ENCODE measurements at places on chromosomes 1 and 21. TPM values are rescaled to one million over a fixed set of nuclear protein-coding genes. Genes with fewer than 3 reads are reported as not detected.

IVNS1ABP gene
- polyA plus RNA-seq = 121 TPM

FAM72C gene
- polyA plus RNA-seq = 1.3 TPM

MANEAL gene
- 20.3 TPM for polyA plus RNA-seq

STXBP3 gene
- polyA plus RNA-seq = 30.7 TPM

LHX8 gene
- polyA plus RNA-seq = not detected

RNU1-4 gene
- not detected for polyA plus RNA-seq

TCEANC2 gene
- 2.9 TPM for polyA plus RNA-seq

Measured in Purkinje cell (primary cell).